ENCODE measurements at places on chromosomes 7 and 10.
A peak's percentile ranks its signal among the peaks of the same experiment; 100 is the strongest.

DNA sequence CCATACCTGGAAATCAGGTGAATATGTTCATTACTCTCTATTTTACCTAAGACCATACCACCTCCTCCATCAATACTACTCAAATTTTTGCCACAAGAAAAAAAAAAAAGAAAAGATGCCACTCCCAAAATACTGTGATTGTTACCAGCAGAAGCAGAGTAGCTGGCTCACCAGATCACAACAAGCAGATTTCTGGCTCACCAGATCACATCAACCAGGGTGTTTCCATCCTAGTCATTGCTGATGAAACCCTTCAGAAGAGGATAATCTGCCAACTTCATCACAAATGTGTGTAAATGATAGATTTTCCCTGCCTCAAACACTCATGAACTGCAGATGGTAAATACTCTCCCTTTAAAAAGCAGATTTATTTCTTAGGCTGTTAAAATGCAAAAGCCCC, 109.7 kb upstream of the NAMPT start:
- H3K36me3 ChIP-seq, result no peaks in the 10 kb centered on the region
- peaks cover 5% of the 10 kb centered on the region for H3K27me3 ChIP-seq
- no peak overlapping the region for H3K27ac ChIP-seq
- DNase-seq, result no peak
- H3K4me1 ChIP-seq, result no peaks in the 10 kb centered on the region

DNA sequence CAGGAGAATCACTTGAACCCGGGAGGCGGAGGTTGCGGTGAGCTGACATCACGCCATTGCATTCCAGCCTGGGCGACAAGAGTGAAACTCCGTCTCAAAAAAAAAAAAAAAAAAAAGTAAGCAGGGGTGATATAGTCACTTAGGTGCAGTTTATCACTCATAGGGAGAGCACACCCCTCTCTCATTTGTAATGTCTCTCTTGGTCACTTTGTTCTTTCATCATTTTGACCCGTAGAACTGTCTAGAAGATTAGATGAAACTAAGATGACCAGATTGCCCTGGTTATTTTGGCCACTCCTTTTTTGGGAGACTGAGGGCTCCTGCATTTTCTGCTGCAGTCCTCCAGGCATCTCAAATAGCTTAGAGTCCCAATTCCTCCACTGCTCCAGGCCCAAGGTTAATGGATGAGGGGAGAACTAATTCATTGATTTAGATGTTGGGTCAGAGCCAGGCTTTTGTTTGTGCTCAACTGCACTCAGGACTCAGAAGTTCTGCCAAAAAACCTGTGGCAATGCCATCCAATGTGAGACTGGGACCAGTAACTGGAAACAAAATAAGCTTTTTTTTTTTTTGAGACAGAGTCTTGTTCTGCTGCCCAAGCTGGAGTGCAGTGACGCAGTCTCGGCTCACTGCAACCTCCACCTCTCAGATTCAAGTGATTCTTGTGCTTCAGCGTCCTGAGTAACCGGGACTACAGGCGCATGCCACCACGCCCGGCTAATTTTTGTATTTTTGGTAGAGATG, 50.0 kb upstream of the CAMK1D start:
- no peaks in the 10 kb centered on the region for H3K4me1 ChIP-seq
- DNase-seq, result no peak
- no peak overlapping the region for H3K4me3 ChIP-seq

GRCh38 chr7:94562525-94562924, 52.9 kb downstream of the CASD1 start:
- DNase-seq, result no peak
- peaks cover 2% of the 10 kb centered on the region for H3K4me1 ChIP-seq
- no peak overlapping the region for H3K27ac ChIP-seq
- H3K4me3 ChIP-seq, result no peak overlapping the region
- H3K27me3 ChIP-seq, result no peaks in the 10 kb centered on the region

- no peaks in the 10 kb centered on the region for H3K27me3 ChIP-seq
- no peak overlapping the region for H3K27ac ChIP-seq
- no peaks in the 10 kb centered on the region for H3K36me3 ChIP-seq
- DNase-seq, result no peak
- H3K4me1 ChIP-seq, result peaks cover 2% of the 10 kb centered on the region
Measured at GRCh38 chr7:100017300-100017699, 1.9 kb downstream of the ZKSCAN1 start.

DNA sequence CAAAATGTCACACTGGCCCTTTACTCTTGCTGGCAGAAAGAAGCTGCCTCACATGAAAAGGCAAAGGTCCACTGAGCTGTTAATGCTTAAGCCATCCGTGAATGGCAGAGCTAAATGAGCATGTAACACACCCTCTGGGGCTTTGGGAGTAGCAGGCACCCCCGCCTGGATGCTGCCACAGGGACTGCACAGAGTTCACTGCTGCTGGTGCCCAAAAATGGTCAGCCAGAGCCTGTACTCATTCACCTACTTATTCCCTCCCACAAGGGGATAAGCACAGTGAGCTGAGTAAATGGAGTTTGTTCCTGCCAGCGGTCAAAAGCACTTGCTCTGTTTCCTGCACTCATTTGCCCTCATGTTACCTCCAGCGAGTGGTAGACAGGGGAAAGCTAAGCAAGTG, 374.0 kb upstream of the STEAP1 start:
- no peaks in the 10 kb centered on the region for H3K36me3 ChIP-seq
- no peaks in the 10 kb centered on the region for H3K27me3 ChIP-seq

GRCh38 chr7:145797507-145797906, 319.1 kb upstream of the CNTNAP2 start:
- no peak overlapping the region for H3K27ac ChIP-seq
- no peaks in the 10 kb centered on the region for H3K36me3 ChIP-seq
- H3K27me3 ChIP-seq, result no peaks in the 10 kb centered on the region
- H3K4me3 ChIP-seq, result no peak overlapping the region
- DNase-seq, result no peak
- H3K4me1 ChIP-seq, result no peaks in the 10 kb centered on the region

GRCh38 chr7:128381161-128381821, 19.8 kb upstream of the PRRT4 start:
- H3K36me3 ChIP-seq, result no peaks in the 10 kb centered on the region
- no peaks in the 10 kb centered on the region for H3K4me1 ChIP-seq
- no peak overlapping the region for H3K4me3 ChIP-seq
- no peak for DNase-seq
- no peak overlapping the region for H3K27ac ChIP-seq

DNA sequence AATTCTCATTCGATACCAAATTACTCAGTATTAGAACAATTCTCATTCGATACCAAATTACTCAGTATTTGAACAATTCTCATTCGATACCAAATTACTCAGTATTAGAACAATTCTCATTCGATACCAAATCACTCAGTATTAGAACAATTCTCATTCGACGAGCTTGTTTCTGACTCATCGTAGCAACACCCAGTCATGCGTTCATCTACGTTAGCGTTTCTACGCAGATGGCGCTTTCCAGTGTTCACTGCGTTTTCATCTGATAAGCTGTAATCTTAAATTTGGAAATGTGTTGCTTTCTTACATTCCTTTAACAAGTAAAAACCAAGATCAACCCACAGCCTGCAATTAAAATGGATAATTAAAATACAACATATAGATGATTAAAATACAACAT, 276.3 kb downstream of the ZMYND11 start:
- H3K4me3 ChIP-seq, result no peak overlapping the region
- no peaks in the 10 kb centered on the region for H3K27me3 ChIP-seq
- H3K27ac ChIP-seq, result no peak overlapping the region
- peaks cover 4% of the 10 kb centered on the region for H3K36me3 ChIP-seq
- DNase-seq, result peak; percentile 48

DNA sequence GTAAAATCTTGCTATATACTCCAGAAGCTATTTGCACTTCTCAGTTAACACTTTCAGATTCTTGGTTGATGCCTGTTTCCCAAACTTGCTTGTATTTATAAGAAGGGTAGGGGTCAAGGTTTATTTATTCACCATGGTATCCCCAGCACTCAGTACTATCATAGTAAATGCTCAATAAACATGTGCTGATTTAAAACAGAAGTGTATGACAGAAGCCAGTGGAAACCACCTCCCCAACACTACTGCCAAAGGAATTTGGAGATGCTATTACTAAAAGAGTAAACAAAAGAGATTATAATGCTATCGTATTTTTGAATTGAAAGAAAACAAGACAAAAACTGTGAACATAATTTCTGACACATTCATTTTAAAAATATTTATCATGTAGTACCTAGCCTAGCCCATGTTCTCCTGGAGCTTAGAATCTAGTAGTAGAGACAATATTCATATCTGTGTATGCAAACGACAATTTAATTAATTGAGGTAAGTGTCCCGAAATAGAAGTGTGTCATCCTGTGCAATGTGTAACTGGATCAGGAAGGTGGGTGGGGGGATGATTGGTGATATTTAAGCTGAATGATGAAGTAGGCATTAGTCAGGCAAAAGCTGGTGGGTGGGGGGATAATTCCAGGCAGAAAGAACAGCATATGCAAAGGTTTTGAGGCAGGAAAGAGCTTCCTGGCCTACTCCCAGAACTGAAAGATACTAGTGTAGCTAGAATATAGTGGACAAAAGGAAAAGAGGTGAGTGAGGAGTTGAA, 77.5 kb downstream of the HGF start:
- H3K27me3 ChIP-seq, result no peaks in the 10 kb centered on the region
- H3K36me3 ChIP-seq, result no peaks in the 10 kb centered on the region
- peak overlapping the region; percentile 48 for H3K27ac ChIP-seq
- peak; percentile 88 for DNase-seq
- H3K4me3 ChIP-seq, result no peak overlapping the region

DNA sequence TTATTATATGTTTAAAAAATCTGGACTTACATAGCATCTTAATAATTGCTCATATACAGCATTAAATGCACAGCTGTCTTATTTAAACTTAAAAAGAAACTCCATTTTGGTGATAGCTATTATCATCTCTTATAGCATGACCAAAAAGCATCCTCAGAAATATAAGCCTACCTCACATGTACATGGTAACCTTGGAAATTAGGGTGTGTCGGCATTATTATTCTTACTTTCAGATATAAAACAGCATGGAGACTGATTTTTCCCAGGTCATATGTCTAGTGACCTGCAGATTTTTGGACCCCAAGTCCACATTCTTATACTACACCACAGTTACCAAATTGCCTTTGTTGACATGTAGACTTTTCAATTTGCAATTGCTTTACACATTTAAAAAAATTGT, 29.1 kb upstream of the ITGB1 start:
- no peaks in the 10 kb centered on the region for H3K27me3 ChIP-seq
- no peaks in the 10 kb centered on the region for H3K36me3 ChIP-seq
- no peak overlapping the region for H3K27ac ChIP-seq
- H3K4me1 ChIP-seq, result peaks cover 25% of the 10 kb centered on the region

DNA sequence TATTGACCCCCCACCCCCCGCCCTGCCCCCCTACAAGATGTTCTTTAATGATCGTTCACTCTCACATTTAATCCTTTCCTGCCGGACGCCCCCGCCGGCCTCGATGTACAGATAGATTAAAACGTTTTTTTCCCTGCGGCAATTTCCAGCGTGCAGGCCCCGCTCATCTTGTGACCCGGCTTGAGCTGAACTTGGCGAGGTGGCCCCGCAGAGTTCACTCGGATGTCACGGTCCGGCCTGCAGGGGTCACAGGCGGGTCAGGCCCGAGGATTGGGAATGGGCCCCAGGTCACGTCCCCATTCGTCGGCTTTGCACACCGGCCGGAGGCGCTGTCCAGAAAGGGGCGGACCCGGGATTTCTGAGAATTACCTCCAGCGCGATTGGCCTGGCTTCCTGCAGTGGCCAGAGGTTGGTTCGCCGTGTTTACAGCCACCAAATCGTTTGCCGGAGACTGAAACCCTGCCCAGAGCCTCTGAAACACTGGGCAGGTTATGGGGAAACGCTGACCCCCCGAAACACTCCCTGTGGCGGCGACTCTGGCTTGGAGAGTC, 1.9 kb upstream of the CYP26A1 start:
- no peak overlapping the region for H3K4me3 ChIP-seq
- no peak for DNase-seq
- no peak overlapping the region for H3K27ac ChIP-seq
- no peaks in the 10 kb centered on the region for H3K4me1 ChIP-seq
- H3K36me3 ChIP-seq, result no peaks in the 10 kb centered on the region

GRCh38 chr10:69326692-69327091, 48.4 kb downstream of the HK1 start:
- DNase-seq, result no peak
- no peaks in the 10 kb centered on the region for H3K27me3 ChIP-seq
- no peak overlapping the region for H3K4me3 ChIP-seq
- peaks cover 3% of the 10 kb centered on the region for H3K36me3 ChIP-seq
- H3K27ac ChIP-seq, result no peak overlapping the region
